ENCODE measurements at places on chromosomes 4 and X. TPM values are rescaled to one million over a fixed set of nuclear protein-coding genes. Genes with fewer than 3 reads are reported as not detected.

DNA sequence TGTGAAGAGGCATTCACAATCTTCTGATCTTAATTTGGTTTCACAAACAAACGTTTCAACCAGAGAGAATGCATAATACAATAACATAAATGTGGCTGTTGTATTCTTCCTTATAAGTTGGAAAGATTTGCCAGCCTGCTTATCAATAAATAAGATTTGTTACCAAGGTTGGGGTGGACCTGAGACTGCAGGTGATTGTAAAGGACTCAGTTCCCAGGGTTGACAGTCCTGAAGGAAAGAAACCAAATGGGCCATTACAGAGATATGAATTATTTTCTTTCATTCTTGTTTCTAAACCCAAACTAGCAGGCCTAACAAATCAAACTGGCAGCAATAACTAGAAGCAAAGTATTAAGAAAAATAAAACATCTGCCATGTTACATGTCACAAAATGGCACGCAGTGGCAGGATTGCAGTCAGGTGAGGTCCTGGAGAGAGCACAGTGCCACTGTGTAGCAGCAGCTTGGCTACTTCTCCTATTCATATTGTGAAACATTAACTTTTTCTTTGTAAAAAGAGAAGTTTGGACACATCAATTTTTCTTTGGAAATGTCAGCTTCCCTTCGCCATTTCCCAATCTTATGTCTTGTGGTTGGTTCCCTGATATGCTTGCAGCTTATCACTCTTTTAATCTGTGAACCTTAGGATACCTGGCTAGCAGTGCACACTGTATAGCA, 133.8 kb upstream of the EMCN start:
- no peak overlapping the region for H3K27ac ChIP-seq
- H3K27me3 ChIP-seq: peaks cover 1% of the 10 kb centered on the region
- no peak for DNase-seq
- H3K36me3 ChIP-seq: no peaks in the 10 kb centered on the region
- H3K4me1 ChIP-seq: no peaks in the 10 kb centered on the region
- no peak overlapping the region for H3K4me3 ChIP-seq

GRCh38 chr4:181127171-181127570, 1116.0 kb upstream of the TENM3 start:
- H3K27me3 ChIP-seq: no peaks in the 10 kb centered on the region
- no peak for DNase-seq
- no peak overlapping the region for H3K27ac ChIP-seq
- no peak overlapping the region for H3K4me3 ChIP-seq
- no peaks in the 10 kb centered on the region for H3K36me3 ChIP-seq
- H3K4me1 ChIP-seq: no peaks in the 10 kb centered on the region

- no peak for DNase-seq
- no peak overlapping the region for H3K4me3 ChIP-seq
- no peaks in the 10 kb centered on the region for H3K27me3 ChIP-seq
- no peaks in the 10 kb centered on the region for H3K36me3 ChIP-seq
- H3K4me1 ChIP-seq: no peaks in the 10 kb centered on the region
These were observed 174.0 kb upstream of the MXRA5 start for GRCh38 chrX:3520458-3520857.

DNA sequence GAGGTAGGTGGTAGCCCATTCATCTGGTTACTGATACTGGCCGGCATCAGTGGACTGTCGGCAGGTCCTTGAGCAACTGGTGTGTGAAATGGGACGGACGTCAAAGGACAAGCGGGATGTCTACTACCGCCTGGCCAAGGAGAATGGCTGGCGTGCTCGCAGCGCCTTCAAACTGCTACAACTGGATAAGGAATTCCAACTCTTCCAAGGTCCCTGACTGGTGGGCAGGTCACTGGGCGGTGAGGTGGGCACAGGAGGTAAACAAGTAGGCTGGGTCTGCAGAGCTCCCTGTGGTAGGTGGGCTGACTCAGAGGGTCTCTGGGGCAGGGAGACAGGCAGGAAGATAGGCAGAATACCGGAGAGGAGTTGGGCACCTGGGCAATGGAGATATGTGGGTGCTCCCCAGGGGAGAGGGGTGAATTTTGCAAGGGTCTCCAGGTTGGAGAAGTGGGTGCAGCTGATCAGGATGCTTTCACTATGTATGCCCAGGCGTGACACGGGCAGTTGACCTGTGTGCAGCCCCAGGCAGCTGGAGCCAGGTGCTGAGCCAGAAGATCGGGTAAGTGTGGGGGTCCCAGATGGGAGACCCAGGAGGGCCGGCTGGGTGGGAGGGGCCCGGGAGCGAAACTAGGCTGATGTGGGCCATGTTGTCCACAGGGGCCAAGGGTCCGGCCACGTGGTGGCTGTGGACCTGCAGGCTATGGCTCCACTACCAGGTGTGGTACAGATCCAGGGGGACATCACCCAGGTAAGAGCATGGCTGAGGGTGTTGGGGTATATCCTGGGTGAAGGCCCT, 2.2 kb downstream of the FTSJ1 start:
- H3K27me3 ChIP-seq: no peaks in the 10 kb centered on the region
- H3K4me1 ChIP-seq: peaks cover 8% of the 10 kb centered on the region
- no peak overlapping the region for H3K4me3 ChIP-seq
- peak overlapping the region; percentile 93 for H3K27ac ChIP-seq
- DNase-seq: no peak

- no peak overlapping the region for H3K27ac ChIP-seq
- no peak for DNase-seq
- H3K36me3 ChIP-seq: no peaks in the 10 kb centered on the region
- no peaks in the 10 kb centered on the region for H3K4me1 ChIP-seq
These were observed 567.4 kb upstream of the GALNT7 start for GRCh38 chr4:172601195-172601594.

DNA sequence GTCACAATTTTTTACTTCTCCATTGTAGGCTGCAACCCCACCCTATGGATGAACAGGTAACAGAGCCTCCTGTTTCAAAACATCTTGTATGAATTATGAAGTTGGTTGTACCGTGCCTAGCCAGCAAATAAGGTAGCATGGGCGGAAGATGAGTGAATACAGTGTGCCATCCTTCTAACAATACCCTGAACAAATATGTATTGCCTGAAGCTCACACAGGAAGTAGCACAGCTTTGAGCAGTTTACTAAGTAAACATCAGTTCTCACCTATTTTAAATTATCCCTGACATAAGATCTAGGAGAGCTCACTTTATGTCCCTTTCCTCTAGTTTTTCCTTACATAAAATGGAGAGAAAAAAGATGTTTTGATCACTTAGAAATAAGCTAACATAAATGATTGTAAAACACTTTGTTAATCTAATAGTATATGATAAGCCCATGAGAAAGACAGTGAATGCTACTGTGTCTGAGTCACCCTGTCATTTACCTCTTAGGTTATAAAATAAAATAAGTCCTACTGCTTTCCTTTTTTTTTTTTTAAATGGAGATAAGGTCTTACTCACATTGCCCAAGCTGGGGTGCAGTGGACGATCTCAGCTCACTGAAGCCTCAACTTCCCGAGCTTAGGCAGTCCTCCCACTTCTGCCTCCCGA, 36.6 kb downstream of the GRSF1 start:
- H3K36me3 ChIP-seq: no peaks in the 10 kb centered on the region
- peak; percentile 11 for DNase-seq
- no peak overlapping the region for H3K4me3 ChIP-seq
- H3K27ac ChIP-seq: no peak overlapping the region
- no peaks in the 10 kb centered on the region for H3K27me3 ChIP-seq

- H3K4me3 ChIP-seq: no peak overlapping the region
- no peaks in the 10 kb centered on the region for H3K4me1 ChIP-seq
- H3K27me3 ChIP-seq: no peaks in the 10 kb centered on the region
- no peak overlapping the region for H3K27ac ChIP-seq
- DNase-seq: no peak
These were observed 449.8 kb upstream of the SMIM31 start for GRCh38 chr4:164304101-164304639.

DNA sequence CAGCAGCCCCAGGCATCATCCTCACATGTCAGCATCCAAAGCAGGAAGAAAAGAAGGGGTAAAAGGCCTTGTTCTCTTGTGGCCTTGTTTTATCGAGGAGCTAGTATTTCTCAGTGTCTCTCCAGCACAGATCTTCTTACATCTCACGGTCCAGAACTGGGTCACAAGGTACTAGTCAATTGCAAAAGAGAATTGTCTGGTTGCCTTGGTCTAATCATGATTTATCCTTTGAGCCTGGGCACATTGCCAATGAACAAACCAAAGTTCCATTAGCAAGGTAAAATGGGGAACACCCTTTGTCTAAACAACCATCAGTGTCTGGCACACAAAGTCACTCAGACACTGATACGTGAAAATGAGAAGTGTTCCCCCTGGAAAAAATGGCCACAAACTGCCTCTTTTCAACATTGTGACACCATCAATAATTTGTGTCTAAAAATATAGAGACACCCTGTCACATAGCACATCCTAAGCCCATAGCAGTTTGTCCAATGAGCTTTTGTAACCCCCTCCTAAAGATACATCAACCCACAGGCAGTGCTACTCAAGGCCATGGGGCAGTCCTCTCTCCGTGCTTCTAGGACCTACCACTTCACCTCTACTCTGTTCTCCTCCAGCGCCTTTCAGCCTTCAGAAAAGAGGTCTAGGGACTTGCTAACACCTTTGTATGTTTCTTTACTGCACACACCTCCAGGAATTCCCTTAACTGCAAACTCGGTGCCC, 534.4 kb downstream of the MID1IP1 start:
- H3K4me3 ChIP-seq: no peak overlapping the region
- no peaks in the 10 kb centered on the region for H3K36me3 ChIP-seq
- H3K27ac ChIP-seq: peak overlapping the region; percentile 21
- no peak for DNase-seq

- no peak overlapping the region for H3K4me3 ChIP-seq
- no peaks in the 10 kb centered on the region for H3K36me3 ChIP-seq
- no peak for DNase-seq
- no peaks in the 10 kb centered on the region for H3K27me3 ChIP-seq
- H3K4me1 ChIP-seq: no peaks in the 10 kb centered on the region
- H3K27ac ChIP-seq: no peak overlapping the region
These were observed 461.8 kb upstream of the PRKX start for GRCh38 chrX:4175221-4175620.

GRCh38 chr4:185464887-185465286, 6.6 kb downstream of the CCDC110 start:
- H3K27ac ChIP-seq: no peak overlapping the region
- no peak overlapping the region for H3K4me3 ChIP-seq
- no peaks in the 10 kb centered on the region for H3K4me1 ChIP-seq
- no peak for DNase-seq
- H3K36me3 ChIP-seq: no peaks in the 10 kb centered on the region

- H3K36me3 ChIP-seq: no peaks in the 10 kb centered on the region
- no peaks in the 10 kb centered on the region for H3K27me3 ChIP-seq
- H3K4me3 ChIP-seq: no peak overlapping the region
- no peaks in the 10 kb centered on the region for H3K4me1 ChIP-seq
- no peak overlapping the region for H3K27ac ChIP-seq
These were observed 486.5 kb downstream of the GRXCR1 start for GRCh38 chr4:43379016-43379415.

DNA sequence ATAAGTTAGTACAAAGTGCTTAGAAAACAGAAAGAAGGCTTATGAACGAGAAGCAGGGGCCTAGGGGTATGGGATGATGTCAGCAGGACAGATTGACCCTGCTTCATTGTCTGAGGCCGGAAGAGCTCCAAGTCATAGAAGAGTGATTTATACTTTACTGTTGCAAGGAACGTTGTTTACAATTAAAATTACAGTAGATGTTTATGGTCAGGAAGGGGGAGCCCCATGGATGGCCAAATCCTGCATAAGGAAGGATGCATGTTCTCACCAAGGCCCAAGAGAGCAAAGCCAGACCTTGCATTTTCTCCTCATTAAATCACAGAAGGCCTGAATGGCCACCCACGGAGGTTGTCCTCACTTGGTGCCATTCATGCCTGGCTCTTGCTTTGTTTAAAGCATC, 115.3 kb downstream of the LDB2 start:
- H3K4me1 ChIP-seq: no peaks in the 10 kb centered on the region
- no peaks in the 10 kb centered on the region for H3K36me3 ChIP-seq
- DNase-seq: no peak
- H3K4me3 ChIP-seq: no peak overlapping the region

- no peak overlapping the region for H3K27ac ChIP-seq
- no peaks in the 10 kb centered on the region for H3K36me3 ChIP-seq
- no peaks in the 10 kb centered on the region for H3K4me1 ChIP-seq
- no peak for DNase-seq
These were observed 47.5 kb downstream of the DCTD start for GRCh38 chr4:182869697-182870096.

DNA sequence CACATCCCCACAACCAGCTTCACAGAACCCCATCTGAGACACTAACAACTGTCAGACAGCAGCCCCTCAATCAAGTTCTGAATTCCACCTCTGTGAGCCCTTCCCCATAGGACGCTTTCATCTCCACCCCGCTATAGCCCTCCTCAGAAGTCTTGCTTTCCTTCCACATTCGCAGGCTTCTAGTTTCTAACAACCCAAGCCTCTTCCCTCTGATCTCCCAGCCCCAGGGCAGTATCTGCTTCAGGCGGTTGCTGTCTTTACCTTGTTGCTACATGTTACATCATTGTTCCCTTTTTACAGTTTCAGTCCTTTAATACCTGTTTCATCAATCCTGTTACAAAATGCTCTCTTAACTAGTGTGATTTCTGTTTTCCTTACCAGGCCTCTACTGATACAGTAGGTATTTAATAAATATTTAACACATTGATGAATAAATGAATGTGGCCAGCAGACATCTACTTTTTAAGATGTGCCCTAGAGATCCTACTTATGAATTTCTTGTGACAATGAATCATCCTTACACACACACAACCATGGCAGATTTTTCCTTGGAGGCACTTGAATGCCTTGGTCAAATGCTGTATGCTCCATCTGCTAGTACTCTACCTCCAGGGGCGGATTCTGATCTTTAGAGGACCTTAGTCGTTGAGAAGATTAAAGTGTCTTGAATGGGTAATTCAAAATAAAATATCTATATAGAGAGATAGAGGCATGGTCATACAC, 164.7 kb upstream of the SLIT2 start:
- H3K4me3 ChIP-seq: no peak overlapping the region

GRCh38 chr4:177313263-177313662, 3.6 kb downstream of the NEIL3 start:
- no peak overlapping the region for H3K27ac ChIP-seq
- H3K4me1 ChIP-seq: peaks cover 6% of the 10 kb centered on the region
- no peaks in the 10 kb centered on the region for H3K36me3 ChIP-seq

DNA sequence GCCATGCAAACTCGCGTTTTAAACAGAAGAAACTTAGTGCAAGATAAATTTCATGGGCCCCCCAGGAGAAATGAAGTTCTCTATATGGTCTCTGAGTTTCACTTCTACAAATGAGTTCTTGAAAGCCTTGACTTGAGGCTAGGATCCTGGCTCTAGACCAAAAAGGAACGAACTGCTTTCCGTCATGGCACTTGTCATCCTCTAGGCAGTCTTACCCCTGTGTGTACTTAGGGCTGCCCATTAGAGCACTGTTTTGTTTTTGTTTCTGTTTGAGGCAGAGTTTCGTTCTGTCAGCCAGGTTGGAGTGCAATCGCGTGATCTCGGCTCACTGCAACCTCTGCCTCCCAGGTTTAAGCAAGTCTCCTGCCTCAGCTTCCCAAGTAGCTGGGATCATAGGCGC, 29.0 kb downstream of the RNF4 start:
- no peaks in the 10 kb centered on the region for H3K4me1 ChIP-seq
- peaks cover 91% of the 10 kb centered on the region for H3K36me3 ChIP-seq
- no peaks in the 10 kb centered on the region for H3K27me3 ChIP-seq
- no peak overlapping the region for H3K27ac ChIP-seq

GRCh38 chr4:186166852-186167512, 24.4 kb upstream of the CYP4V2 start:
- no peaks in the 10 kb centered on the region for H3K27me3 ChIP-seq
- H3K36me3 ChIP-seq: no peaks in the 10 kb centered on the region
- DNase-seq: no peak
- no peak overlapping the region for H3K4me3 ChIP-seq
- no peak overlapping the region for H3K27ac ChIP-seq

The CXCL6 gene
- polyA plus RNA-seq: not detected

The SOWAHB gene
- 0.05 TPM for polyA plus RNA-seq

The FAM120C gene
- 8.0 TPM for polyA plus RNA-seq

The MGAT4D gene
- not detected for polyA plus RNA-seq

The IDH3G gene
- polyA plus RNA-seq: 89.2 TPM

All from naive thymus-derived CD4-positive, alpha-beta T cell (primary cell).